ENCODE measurements at places on chromosomes 7 and 10.

DNA sequence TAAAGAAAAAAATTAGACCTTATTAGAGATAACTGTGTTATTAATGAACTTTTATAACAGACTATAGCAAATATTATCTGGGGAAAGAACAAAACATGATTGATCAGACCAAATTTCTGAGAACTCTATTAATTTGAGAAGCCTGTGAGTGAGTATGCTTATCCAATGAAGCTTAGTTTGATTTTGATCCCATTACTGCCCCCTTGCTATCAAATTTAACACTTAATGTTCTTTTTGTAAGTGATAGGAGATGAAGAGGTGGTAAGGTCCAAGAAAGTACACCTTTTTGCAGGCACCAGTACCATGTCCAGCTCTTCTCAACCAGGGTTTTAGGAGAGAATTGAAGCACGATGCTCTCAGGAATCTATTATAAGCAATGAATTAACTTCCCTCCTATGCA, 49.9 kb downstream of the ZNF365 start:
- no peak for DNase-seq

DNA sequence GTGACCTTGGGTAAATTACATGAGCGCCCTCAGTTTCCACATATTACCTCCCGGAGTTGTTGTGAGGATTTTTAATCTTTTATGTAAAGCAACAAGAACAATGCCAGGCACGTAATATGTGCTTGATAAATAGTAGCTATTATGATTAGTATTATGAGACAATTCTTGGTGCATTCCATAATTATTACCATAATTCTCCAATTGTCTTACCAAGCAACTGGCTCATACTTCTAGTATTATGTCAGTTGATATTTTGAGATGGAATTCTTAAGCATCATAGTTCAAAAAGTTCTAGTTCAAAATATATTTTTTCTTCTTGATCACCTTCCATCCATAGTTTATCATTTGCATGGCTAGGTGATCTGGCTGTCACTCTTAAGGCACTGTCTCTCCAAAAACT, 259.0 kb downstream of the BBS9 start:
- no peak for DNase-seq

DNA sequence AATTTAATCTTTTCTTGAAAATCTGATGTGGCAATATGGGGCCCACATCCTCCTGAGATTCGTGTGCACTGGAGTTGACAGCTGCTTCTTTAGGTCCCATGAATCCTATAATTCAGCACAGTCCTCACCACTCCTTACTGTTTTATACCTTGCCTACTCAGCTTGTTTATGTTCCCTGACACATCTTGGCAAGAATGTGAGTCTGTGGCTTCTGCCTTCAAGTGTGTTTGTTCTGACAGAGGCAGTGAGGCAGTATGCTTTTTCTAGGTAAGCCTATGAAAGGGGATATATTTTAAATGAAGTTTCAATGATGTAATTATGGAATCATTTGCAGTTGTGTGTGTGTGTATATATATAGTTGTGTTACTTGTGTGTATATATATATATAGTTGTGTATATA, 106.4 kb downstream of the AMPH start:
- DNase-seq = no peak

DNA sequence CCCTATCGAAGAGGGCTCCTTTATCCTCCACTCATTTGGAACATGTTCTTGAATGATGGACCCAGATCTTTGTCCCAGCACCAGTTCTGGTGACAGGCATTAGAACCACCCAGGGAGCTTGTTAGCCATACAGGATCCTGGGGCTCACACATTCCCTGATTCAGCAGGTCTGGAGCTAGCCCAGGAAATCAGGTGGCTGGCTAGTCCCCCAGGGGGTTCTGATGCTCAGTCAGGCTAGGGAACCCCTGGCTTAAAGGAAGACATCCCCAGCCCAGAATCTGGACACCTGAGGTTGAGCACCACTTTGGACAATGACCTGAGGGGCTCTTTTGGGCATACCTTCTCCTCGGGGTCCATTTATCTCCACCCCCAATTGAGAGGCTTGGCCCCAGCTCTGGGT, 37.0 kb upstream of the NANOS1 start:
- no peak for DNase-seq

- no peak for DNase-seq
These were observed 42.9 kb downstream of the CHRM2 start for GRCh38 chr7:136911344-136911743.

DNA sequence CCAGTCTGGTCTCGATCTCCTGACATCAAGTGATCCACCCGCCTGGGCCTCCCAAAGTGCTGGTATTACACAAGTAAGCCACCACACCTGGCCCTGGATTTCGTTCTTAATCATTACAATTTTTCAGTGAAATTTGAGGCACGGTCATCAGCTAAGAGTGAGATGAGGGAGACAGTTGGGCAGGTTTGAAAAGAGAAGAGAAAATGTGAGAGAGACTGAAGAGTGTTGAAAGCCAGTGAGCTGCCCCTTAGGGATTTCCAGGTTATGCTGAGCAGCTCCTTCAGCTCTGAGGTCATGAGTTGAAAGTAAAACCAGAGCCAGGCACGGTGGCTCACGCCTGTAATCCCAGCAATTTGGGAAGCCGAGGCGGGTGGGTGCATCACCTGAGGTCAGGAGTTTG, 5.9 kb upstream of the UPF2 start:
- DNase-seq = no peak

- DNase-seq = no peak
These were observed 624.3 kb upstream of the GHITM start for GRCh38 chr10:83515001-83515400.

DNA sequence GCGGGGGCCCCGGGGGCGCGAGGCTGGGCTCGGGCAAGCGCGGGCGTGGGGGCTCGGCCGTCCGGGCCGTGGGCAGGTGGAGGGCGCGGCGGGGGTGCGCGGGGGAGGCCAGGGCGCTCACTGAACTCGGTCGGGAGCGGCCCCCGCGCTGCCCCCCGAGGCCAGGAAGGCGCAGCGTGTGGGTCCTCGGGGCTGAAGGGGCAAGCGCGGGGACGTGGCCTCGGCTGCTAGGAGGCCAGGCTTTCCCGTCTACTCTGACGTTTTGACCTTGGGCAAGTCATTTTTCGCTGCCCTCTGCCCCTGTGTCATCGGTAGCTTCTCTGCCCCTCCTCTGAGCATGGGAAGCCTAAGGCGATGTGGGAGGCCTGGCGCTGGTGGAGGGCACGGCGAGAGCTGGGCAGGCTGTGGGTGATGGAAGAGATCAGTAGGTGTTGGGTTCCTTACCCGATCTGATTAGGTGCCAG, 441 bp downstream of the FBH1 start:
- DNase-seq = no peak

DNA sequence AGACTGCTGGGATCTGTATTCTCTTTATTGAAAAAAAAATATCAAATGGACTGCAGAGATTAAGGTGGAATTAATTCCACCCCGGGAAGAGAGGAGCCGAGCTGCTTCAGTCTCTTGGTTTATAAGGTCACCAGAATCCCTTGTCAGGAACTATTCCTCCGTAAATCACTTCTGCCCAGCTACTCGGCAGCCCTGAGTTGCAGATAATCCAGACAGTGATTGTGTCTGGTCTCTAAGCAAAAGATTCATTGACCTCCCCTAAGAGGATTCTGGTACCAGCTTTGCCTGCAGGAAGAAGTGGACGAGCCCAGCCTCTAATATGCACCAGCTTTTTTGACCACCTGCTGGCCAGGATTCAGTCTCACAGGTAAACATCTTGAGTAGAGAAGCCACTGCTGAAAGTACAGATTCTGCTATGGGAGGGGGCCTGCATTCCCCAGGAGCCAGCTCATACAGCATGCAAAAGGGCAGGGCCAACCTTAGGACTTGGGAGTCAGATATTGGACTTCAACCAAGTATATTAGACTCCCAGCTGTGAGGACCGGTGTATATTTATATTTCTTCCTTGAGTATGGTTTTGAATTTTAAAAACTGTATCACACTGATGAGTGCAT, 27.1 kb upstream of the PLXNA4 start:
- no peak for DNase-seq

- DNase-seq = no peak
These were observed 10.8 kb downstream of the TMEM120A start for GRCh38 chr7:75983471-75984129.

DNA sequence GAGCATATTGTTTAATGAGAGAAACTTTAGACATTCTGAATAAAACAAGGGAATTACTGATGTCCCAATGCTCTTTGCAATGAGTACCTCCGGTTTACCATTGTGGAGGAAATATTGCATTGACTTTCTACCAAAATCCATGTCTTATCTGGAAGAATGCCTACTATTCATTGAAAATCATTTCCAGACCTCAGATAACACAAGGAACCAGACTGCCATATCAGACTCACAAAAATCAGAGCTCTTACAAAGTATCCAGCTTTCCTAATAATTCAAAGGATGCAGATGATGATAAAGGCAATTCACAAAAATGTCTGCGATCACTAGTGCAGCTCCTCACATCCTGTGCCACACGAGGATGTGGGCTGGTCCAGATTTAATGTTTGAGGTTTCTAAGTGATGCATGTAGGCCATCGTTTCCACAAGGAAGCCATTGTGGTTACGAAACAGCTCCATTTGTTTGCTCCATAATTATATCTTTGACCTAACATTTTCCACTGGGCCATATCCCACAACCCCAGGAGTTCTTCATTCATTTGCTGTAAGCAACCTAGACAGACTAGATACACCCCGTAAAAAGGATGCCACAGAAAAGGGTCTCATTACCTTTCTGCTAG, 831.1 kb upstream of the C7orf33 start:
- DNase-seq = no peak

GRCh38 chr10:69239816-69240434, 19.8 kb downstream of the HKDC1 start:
- DNase-seq = no peak

- DNase-seq = no peak
These were observed 240.5 kb downstream of the BBS9 start for GRCh38 chr7:33369888-33370287.

GRCh38 chr7:55052741-55053427, 34.1 kb downstream of the EGFR start:
- DNase-seq = no peak

DNA sequence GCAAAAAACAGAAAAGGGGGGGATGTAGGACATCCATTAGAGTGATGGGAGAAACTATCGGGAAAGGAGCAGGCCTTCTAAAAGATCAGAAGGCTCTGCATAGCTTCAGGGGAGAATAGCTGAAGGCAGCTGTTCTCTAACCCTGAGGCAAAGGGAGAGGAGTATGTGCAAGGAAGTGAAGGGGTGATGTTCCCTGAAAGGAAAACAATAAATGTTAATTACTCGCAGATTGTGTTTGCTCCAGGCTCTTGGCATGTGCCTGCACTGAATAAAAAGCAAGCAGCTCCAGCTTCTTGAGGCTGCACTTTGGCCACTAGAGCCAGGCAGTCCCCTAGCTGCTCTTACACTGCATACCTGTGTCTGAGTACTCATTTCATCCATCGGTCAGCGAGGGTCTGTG, 14.4 kb upstream of the STARD3NL start:
- DNase-seq = no peak

- DNase-seq = no peak
These were observed 35.0 kb downstream of the SH3PXD2A start for GRCh38 chr10:103820101-103821062.

DNA sequence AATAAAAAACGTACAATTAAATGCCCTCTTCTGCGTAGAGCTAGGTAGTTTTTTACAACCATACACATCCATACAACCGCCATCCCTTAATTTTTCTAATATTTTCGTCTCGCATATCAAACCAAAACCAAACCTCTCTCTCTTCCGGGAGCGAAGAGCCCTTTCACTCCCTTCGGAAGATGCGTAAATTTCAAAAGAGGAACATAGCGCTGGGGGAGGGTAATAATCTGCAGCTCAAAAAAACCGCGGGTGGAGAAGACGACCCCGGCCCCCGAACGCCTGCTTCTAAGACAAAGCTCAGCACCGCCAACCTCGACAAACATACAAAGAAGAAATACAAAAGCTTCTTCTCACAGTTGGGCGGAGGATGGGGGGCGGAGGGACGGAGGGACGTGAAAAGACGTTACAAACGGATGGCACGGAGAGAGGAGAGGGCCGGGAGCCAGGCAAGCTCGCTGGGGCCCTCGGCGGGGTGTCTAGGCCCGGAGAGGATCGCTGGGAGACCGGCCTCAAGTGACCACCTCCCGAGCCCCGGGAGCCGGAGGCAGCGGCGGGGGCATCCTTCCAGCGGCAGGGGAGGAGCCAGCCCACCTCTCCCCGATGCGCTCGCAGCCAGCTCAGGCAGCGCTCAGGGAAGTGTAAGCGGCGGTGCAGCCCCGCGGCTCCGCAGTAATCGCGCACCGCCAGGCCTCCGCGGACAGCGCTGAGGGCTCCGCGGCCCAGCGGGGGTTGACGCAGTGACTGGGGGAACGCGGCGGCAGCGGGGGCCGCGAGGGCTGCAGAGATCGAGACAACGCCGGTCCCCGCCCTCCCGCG, 851 bp downstream of the MKRN1 start:
- DNase-seq = no peak

DNA sequence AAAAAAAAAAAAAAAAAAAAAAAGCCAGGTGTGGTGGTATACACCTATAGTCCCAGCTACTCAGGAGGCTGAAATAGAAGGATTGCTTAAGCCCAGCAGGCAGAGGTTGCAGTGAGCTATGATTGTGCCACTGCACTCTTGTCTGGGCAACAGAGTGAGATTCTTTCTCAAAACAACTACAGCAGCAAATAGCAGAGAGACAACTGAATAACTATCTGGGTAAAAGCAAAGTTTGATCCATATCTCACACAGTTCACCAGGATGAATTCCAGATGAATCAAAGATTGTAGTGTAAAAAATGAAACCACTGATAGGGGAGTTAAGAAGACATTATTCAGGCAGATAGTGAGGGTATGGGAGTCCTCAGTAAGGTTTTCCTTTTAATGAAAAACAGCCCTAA, 11.4 kb upstream of the NUB1 start:
- no peak for DNase-seq

GRCh38 chr7:130444751-130445407, 4.1 kb upstream of the CEP41 start:
- DNase-seq = no peak

DNA sequence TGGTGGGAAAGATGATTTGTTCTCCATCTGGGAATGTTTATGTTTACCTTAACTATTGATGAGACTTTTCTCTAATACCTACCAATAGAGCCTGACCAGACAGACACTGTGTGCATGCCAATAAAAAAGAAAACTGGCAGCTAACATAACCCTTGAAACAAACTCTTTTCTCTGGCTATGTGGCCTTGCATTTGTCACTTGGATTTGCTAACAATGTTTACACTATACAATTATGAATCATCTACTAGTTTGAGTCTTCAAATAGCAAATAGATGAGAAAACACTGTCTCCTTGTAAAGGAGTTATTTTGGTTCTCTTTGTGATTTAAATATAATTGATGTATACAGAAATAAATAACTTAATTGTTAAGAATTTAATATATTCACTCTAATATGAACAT, 273.1 kb downstream of the SEMA3D start:
- no peak for DNase-seq

Measured in effector memory CD4-positive, alpha-beta T cell (primary cell).